Fibroblast of skin of back (primary cell): ENCODE measurements at places on chromosomes 1 and 21.

GRCh38 chr1:53628286-53628955 is 110.5 kb downstream of the GLIS1 start:
- no peak for DNase-seq

- peak; percentile 28 for DNase-seq
Observed at GRCh38 chr1:72557446-72558049, 275.2 kb upstream of the NEGR1 start.

DNA sequence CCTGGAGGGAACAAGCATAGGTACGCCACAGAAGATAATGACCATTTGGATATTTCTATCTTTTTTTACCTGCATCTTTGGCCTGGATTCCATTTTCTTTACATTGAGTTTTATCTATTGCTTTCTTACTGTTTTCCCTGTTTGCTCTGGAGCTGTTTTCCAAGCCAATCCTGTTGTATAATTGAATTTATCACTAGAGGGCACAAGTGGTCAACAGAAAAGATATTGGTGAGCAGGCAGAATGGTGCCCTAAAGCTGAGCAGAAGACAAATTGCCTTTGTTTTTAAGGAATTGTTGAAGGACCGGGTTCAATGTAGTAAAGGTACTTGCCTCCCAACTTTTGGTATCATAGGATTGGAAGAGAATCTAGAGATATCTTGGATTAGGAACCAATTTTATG is 152.8 kb downstream of the PPP1R12B start:
- peak; percentile 51 for DNase-seq

DNA sequence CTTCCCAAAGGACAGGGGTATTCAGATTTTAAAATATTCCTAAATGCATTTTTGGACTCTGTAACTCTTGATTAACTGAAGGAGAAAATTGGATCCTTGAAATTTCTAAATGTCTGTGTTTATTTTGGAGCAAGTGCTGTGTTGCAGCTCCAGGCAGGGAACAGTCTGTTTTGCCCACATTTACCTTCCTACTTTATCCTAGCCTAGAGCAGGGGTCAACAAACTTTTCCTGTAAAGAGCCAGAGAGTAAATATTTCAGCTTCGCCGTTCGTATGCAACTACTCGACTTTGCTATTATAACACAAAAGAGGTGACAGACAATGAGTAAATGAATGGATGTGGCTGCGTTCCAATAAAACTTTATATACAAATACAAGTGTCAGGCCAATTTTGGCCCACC is 402.2 kb downstream of the GPATCH2 start:
- no peak for DNase-seq

GRCh38 chr1:30449003-30449402 is 274.4 kb downstream of the MATN1 start:
- DNase-seq = no peak
